ENCODE measurements at places on chromosomes 2 and 18.

DNA sequence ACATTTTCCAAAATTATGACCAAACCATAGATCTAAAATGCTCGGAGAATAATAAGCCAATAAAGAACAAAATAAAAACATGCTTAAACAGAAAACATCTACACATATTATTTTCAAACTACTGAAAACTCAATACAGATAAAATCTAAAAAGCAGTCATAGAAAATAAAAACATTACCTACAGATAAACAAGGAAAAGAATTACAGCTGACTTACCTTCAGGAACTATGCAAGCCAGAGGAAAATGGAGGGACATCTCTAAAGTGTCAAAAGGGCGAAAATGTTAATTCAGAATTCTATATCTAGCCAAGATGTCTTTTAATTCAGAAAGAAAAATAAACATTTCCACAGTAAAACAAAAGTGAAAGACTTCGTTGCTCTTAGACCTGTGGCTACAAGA lies 112.9 kb upstream of the GYPC start:
- DNase-seq, result no peak

- DNase-seq, result no peak
Measured at GRCh38 chr2:149080099-149080498, 41.6 kb downstream of the LYPD6B start.

- DNase-seq, result no peak
Measured at GRCh38 chr2:130726614-130727180, 2.2 kb upstream of the GPR148 start.

DNA sequence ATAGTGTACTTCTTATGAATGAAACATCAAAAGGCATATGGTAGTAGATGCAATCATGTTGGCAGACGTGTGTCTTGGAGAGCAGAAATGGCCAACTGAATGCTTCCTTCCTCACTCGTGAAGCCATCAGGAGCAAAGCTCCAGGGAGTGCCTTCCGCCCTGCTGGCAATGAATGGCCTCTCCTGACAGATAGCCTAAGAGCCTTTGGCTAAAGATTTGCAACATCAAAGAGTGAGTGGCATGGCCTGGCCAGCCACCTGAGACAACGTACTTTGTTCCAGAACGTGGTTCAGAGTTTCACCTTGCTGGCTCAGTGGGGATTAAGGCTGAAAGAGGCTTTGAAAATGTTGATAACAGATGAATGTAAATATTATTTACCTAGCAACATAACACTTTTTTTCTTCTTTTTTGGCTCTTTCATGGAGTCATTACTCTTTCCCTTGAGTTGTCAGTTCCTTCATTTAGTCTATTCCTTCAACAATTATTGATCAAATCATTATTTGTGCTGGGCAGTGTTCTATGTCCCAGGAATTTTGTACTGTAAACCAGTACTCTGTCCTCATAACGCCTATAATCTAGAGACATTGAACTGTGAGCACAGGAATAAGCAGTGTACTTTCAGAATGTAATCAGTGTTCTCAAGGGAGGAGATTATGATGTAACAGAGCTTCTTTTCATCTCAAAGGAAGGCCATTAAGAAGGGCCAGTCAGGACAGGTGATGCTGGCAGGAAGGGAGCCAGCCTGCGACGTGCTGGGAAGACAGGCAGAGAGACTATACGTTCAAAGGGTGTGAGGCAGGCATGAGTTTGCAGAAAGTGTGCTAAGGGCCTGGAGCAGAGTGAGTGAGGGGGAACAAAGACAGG lies 59.4 kb upstream of the SH3RF3 start:
- DNase-seq, result no peak

DNA sequence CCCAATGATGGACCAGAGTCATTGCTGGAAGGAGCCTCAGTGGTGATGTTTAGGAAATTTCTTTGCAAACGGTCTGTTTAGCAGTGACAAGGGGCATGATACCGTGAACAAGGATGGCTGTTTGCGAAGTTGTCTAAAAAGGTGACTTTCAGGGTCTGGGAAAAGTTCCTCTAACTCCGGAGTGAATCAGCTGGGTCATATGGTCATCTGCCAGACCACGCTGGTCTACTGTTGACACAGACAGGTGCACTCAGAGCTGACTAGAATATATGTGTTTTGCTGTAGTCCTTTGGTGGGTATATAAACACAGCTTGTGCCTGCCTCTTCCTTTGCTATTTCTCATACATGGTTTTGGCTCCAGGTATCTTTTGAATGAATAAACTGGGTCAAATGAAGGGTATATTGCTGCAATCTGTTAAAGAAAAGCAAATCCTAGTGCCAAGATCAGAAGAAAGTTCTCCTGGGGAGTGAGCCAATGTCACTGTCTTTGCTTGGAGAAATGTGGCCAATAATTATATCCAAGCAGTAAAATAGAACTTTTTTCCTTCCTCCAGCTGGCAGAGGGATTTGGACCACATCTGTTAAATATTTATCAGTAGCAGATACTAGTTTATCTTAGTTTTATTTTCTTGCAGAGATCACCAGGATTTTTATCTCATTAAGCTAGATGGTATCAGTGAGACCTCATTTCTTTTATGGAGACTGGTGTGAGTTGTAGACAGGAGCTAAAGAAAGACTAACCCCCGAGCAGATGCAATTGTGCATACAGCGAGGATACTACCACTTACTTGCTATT lies 286.0 kb downstream of the TRIB2 start:
- DNase-seq, result no peak

- DNase-seq, result no peak
Measured at GRCh38 chr2:207770602-207771404, 1.1 kb upstream of the FZD5 start.

GRCh38 chr2:76247006-76247405 lies 536.3 kb upstream of the GCFC2 start:
- no peak for DNase-seq

DNA sequence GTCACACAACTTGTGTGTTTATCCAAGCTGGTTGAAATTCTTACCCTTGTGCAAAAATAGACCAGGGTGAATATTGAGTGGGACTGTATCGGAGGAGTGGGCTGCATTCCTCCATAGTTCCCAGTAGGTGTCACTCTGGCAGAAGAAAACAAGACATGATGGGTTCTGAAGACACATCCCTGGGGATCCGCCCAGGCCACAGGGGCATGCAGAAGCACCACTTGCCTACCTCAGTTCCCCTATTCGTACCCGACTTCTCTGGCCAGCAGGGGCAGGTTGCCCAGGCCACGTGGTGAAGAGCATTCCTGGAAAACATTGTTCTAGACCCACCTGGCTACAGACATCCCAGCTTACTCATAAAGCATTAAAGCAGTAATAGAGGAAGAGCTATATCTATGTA lies 168.2 kb downstream of the FAM210A start:
- DNase-seq, result no peak

- DNase-seq, result no peak
Measured at GRCh38 chr2:235011607-235011928, 59.8 kb downstream of the SH3BP4 start.

- no peak for DNase-seq
Measured at GRCh38 chr2:105438104-105438929, 39.5 kb upstream of the FHL2 start.

DNA sequence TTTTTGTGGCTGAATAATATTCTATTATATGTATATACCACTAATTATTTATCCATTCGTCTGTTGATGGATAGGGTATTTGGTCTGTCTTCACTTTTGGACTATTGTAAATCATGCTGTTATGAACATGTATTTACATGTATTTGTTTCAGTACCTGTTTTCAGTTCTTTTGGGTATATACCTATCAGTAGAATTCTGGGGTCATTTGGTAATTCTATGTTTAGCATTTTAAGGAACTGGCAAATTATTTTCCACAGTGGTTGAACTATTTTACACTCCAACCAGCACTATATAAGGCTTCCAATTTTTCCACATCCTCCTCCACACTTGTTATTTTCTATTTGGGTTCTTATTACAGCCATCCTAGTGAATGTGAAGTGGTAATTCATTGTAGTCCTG lies 12.4 kb upstream of the TANK start:
- no peak for DNase-seq

DNA sequence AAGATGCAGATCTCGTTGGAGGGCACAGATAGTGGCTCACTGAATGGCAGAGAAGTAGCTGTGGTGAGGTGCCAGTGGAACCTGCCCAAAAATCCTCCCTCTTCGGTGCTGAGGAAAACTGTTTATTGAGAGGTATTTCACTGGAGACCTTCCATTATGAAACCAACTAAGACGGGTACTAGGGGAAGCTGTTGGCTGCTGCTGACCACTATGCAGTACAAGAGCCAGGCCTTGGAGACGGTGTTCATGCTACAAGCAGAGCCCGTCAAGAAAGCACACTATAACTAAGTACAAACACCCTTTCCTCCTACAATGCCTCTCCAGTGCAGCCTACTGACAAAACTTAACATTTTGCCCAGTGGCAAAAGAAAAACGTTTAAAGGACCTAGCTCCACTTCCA lies 4.6 kb downstream of the ARL5A start:
- DNase-seq, result no peak
